ENCODE measurements at places on chromosomes 4 and X.

GRCh38 chr4:55321707-55322264 lies 24.3 kb upstream of the SRD5A3 start:
- DNase-seq, result peak; percentile 43

DNA sequence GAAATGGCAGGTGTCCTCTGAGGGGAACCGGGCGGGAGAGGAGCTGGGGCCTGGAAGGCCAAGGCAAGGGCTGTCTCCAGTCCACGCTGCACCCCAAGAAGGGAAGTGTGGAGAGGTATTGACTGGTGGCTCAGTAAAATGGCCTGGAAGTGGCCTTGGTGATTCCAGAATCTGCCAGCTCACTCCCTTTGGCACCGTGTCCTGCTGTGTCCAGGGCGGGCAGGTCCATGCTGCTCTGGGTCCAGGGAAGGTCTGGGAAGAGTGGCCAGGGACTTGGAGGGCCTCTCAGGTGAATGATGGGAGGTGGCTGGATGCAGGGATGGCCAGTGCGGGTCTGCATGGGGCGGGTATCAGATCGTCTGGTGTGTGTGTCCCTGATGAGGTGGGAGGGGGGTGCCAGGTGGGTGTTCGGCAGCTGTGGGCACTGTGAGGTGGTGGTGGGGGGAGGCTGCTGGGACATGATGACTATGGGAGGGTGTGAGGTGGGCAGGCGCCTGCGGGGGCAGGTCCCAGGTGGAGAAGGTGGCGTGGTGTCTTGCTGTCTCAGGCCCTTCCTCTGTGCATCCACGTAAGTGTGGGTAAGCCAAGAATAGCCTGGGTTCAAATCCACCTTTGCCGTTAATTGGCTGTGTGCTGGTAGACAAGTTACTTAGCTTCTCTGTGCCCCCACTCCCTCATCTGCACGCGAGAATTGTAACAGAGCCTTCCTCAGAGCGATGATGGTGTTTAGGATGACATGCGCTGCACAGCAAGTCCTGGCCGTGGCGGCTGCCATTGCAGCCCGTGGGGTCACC lies 17.7 kb downstream of the RGS12 start:
- DNase-seq, result no peak

DNA sequence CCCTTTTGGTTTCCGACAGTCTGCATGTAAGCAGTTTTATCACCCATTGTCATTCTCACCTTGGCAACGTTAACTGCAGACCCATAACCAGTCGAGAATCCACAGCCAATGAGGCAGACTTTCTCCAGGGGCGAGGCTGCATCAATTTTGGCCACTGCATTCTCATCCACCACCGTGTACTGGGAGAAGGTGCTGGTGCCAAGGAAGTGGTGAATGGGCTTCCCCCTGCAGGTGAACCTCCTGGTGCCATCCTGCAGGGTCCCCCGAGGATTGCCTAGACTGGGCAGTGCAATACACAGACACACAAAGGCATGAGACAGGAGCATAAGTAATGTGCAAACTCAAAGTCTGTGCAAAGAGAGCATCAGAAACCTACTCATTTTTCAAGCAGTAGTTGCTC lies 5.4 kb downstream of the ADH1B start:
- DNase-seq, result no peak

- DNase-seq, result no peak
These were observed 42.3 kb downstream of the TRIM2 start for GRCh38 chr4:153246446-153247115.

- DNase-seq, result no peak
These were observed 28.0 kb downstream of the SH3BGRL start for GRCh38 chrX:81229901-81230300.

DNA sequence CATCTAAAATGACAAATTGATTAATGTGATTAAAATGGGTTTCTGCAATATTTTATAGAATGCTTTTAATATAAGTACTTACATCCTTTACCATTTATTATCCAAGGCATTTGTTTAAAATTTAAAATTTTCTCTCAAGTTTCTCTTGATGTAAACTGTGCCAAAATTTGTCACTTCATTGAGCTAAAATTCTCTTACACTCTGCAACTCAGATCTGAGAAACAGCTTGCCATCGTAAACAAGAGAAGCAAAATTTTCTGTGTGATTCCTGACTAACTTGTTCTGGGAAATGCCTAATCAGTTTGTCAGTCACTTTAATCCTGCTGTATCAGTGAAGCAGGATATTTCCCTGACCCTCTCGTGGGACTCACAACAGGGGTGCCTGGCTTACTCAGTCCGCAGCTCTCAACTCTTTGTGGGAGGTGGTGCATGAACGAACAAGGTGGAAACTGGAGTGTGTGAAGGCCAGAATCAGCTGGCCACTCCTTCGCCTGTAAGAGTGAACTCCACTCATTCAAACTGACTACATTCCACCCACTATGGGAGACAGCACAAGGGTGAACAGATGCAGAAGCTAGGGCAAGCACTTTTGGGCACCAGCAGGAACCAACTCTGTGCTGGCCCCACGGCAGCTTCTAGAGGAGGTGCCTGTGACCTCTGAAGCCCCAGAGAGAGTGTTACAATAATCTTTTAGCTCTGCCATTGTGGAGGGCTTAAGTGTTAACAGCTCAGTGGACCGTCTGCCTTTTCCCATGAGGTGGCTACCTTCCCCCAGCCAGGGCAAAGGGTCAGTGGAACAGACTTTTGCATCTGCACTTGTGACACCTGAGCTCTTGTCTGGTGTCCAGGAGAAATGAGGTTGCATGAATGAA lies 349.4 kb downstream of the FAT4 start:
- no peak for DNase-seq

DNA sequence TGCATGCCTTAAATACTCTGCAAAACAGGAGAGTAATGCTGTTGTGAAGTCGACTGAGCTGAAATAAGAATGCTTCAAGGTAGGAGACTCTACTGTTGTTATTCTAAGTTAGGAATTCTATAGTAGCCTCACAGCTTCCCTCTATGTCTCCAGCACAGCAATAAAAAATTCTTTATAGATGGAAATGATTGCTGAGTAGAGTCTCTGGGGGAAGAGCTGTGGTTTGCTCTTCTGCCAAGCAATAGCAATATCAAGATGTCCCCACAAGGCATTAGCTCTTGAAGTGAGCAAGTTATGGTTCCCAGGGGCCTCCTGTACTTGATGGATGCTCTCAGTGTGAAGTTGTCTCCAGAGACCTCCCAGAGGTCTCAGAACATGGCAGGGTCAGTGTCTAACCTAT lies 880.6 kb upstream of the FRG1 start:
- no peak for DNase-seq

GRCh38 chr4:174517502-174518445 lies 4.5 kb downstream of the HPGD start:
- DNase-seq, result no peak

GRCh38 chr4:133865612-133866327 lies 335.8 kb downstream of the PABPC4L start:
- DNase-seq, result no peak

- DNase-seq, result no peak
These were observed 173.4 kb downstream of the SCFD2 start for GRCh38 chr4:53192496-53192895.

- DNase-seq, result no peak
These were observed 881 bp downstream of the LRCH2 start for GRCh38 chrX:115232933-115233496.

- DNase-seq, result no peak
These were observed 3.9 kb downstream of the AVPR2 start for GRCh38 chrX:153908219-153908860.
